Keratinocyte (primary cell): ENCODE measurements at places on chromosomes 5 and 9.

DNA sequence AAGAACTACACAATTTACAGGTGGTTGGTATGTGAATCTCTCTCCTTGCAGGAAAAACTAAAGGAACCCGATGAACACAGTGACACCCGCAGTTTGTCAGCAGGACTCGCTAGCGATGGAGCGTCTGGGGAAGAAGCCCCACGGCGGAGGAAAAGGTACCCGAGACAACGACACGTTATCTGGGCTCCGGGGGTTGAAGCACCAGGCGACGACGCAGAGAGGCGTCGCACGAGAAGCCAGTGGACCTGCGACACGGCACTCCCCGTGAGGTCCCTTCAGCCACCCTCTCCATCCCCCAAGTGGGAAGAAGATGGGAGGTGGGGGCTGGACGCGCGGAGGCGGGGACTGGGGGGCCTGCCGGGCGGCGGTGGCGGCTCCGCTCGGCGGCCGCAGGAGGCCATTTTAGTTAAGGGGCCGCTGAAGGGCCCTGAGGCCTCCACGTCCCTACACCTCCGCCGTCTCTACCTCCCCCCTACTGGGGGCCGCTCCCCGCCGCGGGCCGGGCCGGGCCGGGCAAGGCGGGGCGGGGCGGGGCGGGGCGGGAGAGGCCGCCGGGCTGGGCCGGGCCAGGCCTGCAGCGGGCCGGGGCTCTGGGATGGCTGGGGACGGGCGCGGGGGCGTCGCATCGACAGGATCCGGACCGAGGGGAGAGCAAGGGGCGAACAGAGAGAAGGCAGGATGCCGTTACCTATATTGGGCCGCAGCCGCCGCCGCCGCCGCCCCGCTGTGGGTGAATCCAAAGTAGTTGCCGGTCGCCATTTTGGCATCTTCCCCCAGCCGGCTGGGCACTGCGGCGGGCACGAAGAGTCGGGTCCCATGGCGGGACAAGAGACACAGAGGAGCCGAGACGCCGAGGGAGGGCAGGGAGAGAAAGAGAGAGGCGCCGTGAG is 754 bp downstream of the ZFR start:
- DNase-seq: no peak

GRCh38 chr9:13756943-13757342 is 477.5 kb upstream of the MPDZ start:
- DNase-seq: no peak

- DNase-seq: no peak
Measured at GRCh38 chr5:72556351-72557166, 49.3 kb upstream of the ZNF366 start.

DNA sequence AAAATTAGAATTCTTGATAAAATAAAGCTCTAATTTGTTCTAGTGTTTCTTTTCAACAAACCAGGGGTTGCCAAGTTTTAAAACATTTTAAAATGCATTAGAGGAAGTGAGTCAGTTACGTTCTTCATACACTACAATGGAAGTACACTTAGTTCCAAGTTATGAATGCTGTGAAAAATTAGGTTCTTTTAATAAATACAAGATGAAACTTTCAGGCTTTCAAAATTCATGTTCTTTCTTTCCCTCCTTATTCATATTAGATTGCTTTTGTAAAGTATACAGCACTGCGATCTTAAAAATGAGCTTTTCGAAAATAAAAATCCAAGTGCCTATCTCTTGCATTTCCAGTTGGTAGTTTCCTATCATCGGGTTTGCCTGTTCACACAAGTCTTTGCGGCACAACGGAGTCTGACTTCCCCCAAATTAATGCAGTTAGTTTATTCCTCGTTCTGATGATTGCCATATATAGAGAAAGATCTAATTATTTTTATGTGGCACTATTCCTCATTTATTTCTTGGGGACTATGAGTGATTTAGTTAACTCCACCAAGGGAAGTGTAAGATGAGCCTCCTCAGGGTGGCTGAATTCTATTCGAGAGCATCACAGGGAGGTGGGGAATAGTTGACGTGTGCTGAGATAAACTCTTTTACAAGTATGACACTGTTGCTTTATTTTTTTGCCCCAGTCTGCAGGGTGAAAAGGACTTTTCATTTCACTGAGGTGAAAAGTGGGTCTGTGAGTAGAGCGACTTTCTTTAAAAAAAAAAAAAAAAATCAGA is 238.2 kb downstream of the CD180 start:
- no peak for DNase-seq

DNA sequence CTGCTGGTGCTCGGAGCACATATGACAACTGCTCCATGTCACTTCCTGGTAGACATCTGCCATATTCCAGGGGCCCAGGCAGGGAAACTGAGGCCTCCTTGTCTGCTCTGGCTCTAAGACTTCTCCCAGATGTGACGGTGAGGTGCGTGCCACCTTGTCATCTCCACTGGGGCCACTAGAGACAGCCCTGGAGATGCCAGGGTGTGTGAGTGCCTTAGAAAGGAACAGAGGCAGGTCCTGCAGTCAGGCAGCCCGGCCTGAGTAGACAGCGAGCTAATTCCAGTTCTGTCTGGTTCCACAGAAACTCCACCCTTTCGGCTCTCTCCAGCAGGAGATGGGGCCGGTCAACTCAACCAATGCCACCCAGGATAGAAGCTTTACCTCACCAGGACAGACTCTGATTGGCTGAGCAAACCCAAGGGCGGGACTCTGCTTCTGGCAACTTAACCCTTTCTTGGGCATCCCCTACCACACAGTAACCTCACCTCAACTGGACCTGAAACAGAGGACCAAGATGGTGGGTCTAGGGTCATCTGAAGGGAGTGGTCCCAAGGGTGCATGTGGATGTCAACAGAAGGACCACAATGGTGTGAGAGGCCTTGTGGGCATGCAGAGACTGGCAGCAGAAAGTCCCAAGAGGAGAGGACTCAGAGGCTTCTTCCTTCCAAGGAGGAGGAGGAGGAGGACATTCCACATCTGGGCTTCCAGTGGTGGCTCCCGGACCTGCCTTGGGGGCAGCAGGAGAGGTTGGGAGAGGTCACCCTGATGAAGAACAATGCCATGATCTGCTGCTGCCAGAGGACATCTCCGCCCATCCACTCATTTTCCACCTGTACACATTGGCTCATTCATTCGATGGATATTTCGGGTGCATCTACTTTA is 77.7 kb downstream of the RGS3 start:
- no peak for DNase-seq

- no peak for DNase-seq
Measured at GRCh38 chr5:156824800-156825199, 25.3 kb upstream of the PPP1R2B start.

DNA sequence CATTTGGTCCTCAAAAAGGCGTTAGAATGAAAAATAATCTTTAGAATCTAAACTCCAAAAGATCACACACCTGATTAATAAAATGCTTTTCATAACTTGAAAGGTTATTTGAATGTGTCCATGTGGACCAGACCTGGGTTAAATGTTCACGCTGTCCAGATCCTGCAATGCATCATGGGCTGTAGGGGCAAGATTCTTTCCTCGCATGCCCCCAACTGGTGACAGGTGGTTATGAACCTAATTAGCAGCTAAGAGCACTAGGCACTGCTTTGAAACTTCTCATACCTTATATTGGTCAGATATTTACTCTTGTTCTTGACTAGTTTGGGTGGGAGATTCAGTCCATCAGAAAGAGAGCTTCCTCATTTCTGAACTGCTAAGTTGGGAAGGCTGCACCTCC is 19.3 kb upstream of the PIP5K1B start:
- DNase-seq: no peak

DNA sequence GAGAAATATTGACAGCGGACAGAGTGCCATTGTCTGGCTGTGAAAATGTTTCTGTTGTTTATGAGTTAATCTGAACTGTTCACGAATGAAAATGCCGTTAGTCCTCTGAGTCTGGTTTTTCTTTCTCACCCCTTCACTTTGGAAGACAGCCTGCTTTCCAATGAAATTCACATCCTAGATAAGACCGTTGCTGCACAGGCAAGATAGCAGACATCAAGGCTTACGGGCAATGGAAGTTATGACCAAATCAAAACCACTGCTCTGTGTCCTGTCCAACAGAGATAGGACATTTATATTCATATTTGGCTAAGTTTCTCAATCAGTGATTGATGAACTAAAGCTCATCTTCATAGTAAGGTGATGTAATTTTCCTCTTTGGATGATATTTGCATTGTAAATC is 180.0 kb upstream of the DMAC1 start:
- DNase-seq: no peak

GRCh38 chr5:135891791-135892190 is 3.9 kb downstream of the IL9 start:
- no peak for DNase-seq

DNA sequence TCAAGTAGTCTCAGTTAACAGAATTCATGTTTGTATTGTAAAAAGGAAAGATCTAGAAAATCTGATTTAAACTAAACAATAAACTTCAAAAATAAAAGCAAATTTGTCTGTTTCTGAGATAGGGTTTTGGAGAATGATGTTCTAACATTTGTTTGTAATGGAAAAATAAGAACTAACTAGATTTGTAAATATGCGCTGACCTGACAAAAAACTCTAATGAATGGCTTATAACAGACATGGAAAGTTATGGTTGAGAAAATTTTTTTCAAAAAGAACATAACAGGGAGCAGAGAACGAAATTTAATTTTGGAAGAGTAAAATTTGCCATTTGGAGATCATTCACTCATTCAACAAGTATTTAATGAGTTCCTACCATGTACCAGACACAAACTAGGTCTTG is 179.0 kb upstream of the TARS1 start:
- DNase-seq: no peak

DNA sequence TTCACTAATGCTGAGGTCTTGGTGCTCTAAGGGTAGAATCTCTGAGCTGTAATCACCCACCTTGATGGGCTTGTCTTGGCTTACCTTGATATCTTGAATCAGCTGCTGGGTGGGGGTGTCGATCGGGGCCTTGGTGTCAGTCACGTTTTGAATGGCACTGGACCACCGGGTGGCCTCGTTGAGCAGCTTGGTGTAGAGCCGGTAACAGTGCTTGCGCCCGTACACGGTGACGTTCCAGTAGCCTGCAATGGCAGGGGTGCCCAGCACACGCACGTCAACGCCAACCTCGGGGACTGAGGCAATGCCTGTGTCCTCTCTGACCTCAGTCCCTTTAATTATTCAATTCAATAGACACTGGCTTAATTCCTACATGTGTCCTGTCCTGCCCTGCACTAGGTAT is 63.1 kb upstream of the RETREG1 start:
- DNase-seq: no peak

DNA sequence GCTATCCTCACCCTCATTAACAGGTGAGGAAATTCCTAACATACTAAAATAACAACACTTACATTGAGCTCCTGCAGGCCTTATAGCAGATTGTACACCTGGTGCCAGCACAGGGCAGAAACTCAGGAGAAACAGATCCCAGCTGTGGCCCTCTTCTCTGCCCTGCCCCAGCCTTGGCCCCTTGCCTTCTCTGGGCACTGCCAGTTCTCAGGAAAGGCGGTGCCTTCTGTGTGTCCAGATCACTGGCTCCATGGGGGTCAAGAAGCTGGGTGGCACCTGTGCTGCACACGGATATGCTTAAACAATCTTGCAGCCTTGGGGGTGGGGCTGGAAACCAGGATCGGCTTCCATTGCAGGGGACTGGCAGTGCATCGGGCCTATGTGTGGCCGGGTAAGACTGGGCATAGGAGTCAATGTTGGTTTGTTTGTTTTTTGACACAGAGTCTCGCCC is 19.3 kb downstream of the KYAT1 start:
- no peak for DNase-seq

GRCh38 chr9:95595721-95596295 is 79.0 kb upstream of the PTCH1 start:
- no peak for DNase-seq

DNA sequence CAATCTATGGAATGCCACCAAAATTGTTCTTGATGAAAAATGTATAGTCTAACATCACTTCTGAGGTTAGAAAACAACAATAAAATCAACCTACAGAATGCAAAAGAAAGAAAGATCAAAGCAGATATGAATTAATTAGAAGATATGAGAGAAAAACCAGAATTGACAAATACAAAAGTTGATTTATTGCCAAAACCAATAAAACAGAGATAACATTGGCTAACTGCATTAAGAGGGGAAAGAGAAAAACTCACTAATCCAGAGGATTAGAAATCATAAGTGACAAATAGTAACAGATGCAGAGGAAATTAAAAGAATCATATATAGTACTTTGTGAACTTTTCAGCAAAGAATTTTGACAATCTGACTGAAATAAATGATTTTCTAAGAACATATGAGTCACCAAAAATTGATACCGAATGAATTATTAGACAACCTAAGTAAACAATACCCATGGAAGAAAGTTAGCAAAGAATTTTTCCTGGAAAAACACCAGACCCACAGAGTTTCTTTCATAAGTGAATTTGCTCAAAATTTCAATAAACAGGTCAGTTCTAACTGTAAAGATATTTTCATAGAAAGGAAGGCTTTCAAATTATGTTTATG is 167.7 kb downstream of the AOPEP start:
- no peak for DNase-seq

DNA sequence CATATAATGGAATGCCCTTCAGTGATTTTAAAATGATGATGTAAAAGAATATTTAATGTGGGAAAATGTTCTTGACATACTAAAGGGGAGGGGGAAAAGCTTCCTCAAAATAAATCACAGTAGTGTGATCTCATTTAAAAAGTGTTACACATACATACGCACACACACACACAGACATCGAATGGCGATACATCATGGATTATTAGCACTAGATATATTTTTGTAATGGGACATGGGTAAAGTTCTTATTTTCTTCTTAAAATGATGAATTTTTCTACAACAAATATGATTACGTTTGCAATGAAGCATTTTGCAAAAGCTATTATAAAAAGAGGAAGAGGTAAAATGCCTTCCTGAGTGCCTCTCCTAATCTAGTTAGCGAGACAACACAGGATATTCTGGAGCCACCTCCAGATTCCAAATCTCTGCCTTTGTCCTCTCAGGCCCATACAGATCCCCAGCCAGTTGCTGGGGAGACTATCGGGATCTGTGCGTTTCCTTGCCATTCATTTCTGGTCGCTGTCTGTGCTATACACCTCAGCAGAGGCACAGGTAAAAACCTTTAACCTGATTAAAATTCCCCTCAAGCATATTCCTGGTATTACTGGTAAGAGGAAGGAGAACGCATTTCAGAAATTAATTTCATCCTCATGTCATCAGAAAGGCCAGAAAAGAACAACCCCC is 69.6 kb downstream of the SLC28A3 start:
- DNase-seq: no peak

DNA sequence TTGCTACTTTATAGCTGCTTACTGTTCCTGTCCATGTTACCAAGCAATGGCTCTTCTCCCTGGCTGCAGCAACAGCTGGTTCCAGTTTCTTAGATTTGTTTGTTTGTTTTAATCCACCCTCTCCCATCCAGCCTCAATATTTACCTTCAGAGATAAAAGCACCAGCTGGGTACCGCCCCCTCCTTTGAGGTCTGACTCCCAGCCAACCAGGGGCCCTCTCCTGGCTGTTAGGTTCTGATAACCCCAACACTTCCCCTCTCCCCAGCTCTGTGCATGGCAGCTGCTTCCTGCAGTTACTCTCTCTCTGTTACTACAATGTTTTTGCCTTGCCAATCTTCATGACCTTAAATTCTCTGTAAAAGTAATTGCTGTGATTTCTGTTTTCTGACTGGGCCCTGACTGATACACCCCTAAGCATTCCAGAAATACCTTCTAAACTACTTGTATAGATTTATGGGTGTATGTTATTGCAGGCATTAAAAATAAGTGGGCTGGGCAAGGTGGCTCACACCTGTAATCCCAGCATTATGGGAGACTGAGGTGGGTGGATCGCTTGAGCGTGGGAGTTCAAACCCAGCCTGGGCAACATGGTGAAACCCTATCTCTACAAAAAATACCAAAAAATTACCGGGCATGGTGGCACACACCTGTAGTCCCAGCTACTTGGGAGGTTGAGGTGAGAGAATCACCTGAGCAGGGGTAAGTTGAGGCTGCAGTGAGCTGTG is 2.6 kb upstream of the GCNT1 start:
- DNase-seq: no peak
